ENCODE measurements at places on chromosomes 13 and 19.

DNA sequence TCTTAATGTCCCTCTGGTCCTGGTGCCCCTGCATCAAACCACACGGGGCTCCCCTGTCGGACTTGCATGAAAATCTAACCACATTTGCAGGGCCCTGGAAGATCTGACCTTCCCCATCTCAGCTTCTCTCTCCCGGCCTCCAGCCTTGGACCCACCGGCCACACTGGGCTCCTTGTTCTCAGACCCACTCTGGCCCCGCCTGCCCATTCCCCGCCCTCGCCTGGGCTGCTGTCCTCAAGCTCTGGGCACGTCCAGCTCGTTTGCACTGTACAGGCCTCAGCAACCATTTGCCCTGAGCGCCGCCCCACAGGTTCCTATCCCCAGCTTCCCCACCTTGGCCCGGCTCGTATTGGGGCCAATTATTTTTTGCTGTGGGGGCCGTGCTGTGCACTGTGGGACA, 10.5 kb downstream of the MYO9B start:
- no peak for DNase-seq

DNA sequence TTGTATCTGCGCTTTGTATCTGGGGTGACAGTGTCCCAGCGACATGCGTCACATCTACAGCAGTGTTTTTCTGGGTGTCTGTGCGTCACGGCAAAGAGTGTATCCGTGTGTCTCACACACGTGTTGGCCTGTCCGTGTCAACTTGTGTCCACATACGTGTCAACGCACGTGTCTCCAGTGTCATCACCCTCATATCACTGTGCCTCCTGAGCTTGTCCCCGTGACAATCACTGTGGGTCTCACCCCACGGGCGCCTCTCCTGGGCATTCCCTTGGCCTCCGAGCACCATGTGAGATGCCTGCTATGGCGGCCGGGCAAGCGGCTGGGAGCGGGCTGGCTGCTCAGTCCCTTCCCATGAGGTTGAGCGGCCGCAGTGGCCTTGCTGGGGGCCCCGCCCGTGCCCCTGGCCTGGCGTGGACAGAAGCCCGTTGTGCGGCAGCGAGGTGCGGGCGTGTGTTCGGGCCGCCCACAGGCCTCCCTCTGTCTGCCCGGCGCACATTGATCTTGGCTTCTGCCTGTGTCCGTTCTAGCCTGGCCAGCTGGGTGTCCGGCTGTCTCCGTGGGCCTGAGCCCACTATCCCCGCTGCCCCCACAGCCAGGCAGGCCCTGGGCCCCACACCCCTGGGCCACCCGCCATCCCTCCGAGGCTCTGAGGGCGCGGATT, 6.4 kb downstream of the NFIX start:
- DNase-seq = no peak

- DNase-seq = no peak
Observed at GRCh38 chr13:84649853-84650252, 767.6 kb upstream of the SLITRK1 start.

- DNase-seq = no peak
Observed at GRCh38 chr19:28609091-28609755, 603.7 kb downstream of the UQCRFS1 start.

GRCh38 chr13:41938918-41939317, 22.0 kb downstream of the VWA8 start:
- no peak for DNase-seq

DNA sequence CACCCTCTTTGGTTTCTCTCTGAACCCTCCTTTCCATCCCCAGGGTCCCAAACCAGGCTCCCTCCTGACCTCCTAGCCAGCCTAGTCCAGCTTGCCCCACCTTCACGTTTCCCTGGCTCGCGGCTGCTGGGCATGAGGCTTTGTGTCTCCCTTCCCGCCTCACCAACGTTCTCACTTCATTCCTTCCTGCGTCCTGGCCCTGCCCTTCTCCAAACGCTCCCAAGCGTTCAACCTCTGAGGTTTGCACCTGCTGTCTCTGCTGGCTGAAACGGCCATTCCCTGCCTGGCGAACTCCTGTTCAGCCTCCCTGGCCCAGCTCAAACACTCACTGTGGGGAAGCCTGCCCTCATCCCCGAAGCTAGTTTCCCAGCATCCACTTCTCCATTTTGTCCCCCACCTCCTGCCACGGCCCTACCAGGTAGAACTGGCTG, 12.4 kb downstream of the EPS8L1 start:
- DNase-seq = no peak

DNA sequence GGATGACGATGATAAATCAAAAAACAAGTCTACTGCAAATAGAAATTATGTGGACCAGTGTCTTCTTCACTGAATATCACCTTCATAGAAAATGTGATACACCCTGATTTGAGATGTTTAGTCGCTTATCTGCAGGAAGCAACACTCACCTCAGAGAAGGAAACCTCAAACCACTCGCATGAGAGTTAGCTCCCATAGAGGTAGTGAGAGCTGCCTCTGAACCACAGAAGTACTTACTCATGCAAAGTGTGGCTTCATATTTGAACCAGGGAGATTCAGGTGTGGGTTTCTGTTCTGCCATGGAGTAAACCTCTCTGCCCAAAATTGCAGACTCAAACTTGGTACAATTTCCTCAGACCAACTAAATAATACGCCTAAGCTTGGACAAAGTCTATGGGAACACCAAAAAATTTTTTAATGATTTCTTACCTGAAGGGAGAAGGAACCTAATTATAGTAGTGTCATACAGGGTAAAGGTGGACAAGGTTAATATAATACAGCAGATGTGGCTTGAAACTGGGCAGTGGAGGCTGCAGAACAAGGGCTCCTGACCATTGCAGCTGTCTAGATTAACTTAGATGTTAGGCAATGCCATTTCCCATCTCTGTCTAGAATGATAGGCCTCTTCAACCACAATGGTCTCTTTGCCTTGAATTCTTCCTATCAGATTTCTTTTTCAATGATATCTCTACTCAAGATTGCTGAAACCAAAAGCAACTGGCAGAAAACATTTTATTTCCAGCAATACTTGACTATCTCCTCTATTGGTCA, 29.6 kb upstream of the RCBTB2 start:
- DNase-seq = no peak

DNA sequence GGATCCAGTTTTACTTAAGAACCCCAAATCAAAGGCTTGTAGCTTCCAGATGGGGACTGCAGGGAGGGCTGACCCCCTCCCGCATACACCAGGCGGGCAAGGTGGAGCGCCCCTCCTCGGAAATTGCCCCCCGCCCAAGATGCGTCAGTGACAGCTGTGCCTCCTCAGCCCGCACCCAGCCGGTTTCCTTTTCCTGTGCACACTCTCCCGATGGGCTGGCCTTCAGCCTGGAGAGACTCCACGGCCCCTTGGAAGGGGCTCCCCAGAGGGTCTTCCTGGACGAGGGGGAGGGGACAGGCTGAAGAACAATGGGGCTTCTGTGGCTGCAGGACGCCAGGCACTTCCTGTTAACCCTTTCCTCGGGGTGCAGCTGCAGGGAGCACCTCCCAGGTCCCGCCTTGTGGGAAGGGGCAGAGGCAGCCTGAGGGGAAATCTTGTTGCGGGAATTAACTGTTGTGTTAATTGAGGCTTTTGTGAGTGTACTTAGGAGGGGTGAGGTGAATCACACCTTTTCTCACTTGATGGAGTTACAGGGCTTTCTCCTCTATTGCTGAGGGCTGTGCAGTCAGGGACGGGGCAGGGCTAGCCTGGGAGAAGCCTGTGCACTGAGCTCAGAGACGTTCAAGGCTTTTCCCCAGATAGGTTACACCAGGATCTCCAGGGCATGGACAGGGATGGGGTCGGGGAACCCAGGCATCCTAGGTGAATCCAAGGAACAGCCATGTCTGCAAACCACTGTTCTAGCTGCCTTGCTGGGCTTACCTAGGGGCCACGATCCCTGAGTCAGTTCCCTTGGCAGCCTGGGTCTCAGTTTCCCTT, 14.3 kb downstream of the IER2 start:
- peak; percentile 82 for DNase-seq

- no peak for DNase-seq
Observed at GRCh38 chr13:74530011-74530410, 395.8 kb upstream of the KLF12 start.

DNA sequence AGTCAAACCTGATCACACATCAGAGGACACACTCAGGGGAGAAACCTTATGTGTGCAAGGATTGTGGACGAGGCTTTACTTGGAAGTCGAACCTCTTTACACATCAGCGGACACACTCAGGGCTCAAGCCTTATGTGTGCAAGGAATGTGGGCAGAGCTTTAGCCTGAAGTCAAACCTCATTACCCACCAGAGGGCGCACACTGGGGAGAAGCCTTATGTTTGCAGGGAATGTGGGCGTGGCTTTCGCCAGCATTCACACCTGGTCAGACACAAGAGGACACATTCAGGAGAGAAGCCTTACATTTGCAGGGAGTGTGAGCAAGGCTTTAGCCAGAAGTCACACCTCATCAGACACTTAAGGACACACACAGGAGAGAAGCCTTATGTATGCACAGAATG, 8.2 kb upstream of the ZNF527 start:
- DNase-seq = no peak

DNA sequence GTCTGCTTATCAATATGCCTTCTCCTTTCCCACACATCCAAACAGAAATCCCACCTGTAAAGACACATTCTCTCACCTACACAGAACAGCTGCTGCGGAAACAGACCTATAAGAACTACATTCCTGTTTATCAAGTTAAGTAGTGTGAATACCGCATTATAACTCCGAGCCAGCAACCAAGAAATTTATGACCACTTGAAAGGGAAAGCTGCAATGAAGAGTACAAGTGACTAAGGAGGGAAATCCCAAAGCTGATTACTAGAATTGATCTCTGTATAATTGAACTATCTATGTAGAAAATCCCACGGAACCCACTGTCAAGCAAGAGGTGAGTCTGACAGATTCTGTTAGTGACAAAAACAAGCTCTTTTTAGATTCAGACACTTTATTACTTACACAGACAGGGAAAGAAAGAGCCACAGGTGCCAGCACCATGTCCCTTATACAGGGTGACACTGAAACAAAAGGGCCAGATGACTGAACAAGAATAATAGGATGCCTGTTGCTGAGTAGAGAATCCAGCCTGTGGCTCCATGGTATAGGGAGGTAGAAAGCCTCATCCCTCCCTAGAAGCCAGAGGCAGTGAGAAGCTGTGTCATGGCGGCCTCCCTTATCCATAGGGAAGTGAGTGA, 1.6 kb upstream of the IGFL4 start:
- DNase-seq = no peak

Data from nephron progenitor cell (in vitro differentiated cells).